ENCODE measurements at places on chromosomes 3 and 15.

- DNase-seq: no peak
Measured at GRCh38 chr15:38320181-38320580, 67.5 kb downstream of the SPRED1 start.

GRCh38 chr3:185313693-185314246 is 49.2 kb upstream of the MAP3K13 start:
- DNase-seq: no peak

- no peak for DNase-seq
Measured at GRCh38 chr15:38176155-38176554, 76.5 kb upstream of the SPRED1 start.

DNA sequence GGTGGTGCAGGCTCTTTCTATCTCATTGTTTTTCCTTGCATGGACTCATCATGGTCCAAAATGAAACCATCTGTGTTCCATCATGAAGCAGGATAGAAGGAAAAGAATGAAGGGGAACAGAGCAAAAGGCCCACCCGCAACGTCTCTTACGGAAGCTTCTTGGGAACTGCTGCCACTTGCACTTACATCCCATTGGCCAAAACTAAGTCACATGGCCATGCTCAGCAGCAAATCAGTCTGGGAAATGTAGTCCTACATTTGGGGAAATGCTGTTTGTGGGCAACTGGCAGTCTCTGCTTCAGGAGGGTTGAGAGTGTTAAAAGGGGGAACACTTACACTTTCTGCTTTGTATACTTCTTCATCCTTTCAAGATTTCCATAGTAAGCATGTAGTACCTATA is 191.6 kb downstream of the SV2B start:
- DNase-seq: peak; percentile 9

- DNase-seq: no peak
Measured at GRCh38 chr15:38698254-38698653, 133.6 kb upstream of the RASGRP1 start.

DNA sequence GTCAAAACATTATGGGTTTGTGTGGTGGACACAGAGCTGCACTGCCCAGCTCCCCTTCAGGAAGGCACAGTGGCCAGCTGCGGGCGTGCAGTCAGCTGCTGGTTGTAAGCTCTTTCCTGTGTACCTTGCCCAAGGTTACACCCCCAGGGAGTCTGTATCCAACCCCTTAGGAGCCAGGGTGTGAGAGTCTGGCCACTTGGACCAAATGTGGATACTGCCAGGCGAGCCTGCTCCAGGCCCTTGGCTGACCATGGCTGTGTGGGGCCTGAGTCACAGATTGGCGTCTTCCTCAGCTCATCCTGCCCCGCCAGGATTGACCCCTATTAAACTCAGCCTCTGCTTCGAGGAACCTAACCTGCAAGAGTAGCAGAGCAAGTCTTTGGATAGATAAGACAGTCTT is 56.9 kb downstream of the ABHD5 start:
- DNase-seq: no peak

DNA sequence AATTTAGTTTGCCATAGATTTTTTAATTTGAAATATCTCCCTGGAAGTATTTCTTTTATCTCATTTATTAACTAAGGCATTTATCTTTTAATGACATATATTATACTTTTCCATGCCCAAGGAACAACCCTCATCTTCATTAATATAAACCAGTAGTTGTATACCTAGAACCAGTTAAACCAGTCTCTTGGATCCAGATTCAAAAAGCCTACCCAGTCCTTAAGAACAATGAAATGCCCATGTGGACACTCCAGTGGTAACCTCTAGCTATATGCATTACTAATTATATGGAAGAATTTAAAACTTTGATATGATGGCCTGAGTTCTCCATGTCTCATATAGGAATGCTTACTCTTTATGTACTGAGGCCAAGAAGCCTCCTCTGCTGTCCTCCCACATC is 4.8 kb downstream of the SIDT1 start:
- no peak for DNase-seq

DNA sequence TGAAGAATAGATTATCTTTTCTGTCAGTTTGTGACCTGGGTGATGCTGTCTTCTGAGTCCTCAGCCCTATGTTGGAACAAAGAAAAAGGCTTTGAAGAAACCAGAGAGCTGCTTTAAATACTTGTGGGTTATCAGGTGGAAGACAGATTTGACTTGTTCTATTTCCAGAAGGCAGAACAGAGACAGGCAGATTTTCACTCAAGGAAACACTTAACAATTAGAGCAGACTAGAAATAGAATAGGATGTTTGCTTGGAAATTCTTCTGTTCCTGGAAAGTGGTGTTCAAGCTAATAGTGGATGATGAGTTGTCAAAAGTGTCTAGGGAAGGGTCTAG is 219.4 kb downstream of the UBE2E2 start:
- no peak for DNase-seq

DNA sequence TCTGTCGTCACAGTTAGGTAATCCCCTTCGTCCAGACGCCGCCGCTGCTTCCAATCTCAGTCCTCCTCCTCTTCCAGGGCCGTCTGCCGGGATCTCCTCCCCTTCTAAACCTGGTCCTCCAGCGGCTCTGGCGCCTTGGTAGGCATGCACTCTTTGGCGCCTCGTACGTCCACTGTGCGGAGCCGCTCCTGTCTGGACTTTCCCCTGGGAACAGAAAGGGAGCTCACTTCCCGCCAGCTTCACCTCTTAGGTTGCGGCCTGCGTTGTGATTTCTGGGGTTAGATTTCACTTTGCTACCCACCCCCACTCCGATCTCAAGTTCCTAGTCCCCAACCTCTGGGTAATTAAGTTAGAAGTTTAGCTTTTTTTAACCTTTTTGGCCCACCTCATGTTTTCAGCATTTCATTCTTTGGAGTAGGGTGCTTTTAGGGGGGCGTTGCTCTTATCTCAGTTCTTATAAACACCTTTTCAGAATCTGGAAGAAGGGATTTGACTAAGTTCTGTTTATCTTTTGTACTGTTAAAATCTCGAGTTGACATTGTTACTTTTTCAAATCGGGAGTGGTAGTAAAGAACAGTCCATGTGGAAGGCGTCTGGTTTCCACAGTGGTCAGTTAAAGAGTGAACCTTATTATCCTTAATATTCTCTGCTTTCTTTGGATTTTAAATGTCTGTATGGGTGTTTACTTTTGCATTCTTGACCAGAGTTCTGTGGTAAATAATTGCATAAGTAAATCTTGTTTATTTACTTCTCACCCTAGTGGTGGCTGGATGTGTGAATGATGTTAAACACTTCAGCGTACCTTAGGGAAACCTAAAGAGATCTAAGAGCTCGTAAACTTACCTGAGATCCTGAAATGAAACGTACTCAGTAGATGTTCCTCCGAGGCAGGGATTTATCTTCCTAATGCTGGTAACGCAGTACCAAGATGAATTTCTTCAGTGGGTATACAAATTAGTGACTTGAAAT is 611 bp downstream of the CTDSPL2 start:
- peak; percentile 84 for DNase-seq

DNA sequence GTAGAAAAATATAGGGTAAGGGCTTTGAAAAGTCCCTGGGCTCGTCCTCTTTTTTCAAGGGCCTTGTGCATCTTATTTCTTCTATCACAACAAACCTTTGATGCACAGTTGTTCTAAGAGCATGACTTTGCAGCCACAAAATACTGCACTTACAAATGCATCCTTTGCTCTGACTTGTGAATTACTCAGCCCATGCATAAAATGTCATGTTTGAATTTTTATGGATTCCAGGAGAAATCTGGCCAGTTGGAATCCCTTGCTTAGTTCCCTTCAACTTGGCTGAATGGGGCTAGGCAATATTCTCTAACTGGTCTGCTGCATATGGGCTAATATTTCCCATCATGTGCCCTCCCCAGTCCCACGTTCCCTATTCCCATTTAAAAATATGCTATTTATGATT is 523.9 kb upstream of the RGMA start:
- no peak for DNase-seq

DNA sequence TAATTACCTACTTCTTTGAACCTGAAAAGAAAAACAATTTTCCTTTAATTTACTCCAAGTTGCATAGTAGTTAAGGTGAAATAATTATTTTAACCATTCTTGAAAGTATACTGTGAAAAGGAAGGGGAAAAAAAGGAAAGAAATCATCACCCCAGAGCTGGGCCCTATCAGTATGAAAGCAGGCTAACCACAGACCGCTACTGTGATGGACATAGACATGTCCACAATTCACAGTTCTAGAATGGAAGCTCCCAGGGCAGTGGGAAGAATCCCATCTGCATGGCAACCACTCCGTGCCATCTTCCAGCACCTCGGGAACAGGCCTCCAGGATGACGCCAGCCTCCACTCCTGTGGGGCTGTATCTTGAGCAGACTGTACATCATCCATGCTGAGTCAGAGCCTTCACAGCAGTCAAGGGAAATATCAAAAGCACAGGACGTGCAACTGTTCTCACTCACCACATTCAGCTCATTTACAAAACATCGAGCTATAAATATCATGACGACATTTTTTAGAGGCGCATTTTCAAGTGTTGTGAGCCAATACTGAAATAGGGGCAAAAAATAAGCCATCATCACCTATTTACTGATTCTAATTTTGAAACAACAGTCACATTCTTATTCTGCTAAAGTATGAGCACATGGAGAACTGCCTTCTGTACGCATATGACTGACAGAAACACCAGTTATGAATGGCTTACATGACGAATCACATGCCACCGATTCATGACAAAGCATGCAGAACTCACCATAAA is 119.7 kb downstream of the SNRK start:
- no peak for DNase-seq

DNA sequence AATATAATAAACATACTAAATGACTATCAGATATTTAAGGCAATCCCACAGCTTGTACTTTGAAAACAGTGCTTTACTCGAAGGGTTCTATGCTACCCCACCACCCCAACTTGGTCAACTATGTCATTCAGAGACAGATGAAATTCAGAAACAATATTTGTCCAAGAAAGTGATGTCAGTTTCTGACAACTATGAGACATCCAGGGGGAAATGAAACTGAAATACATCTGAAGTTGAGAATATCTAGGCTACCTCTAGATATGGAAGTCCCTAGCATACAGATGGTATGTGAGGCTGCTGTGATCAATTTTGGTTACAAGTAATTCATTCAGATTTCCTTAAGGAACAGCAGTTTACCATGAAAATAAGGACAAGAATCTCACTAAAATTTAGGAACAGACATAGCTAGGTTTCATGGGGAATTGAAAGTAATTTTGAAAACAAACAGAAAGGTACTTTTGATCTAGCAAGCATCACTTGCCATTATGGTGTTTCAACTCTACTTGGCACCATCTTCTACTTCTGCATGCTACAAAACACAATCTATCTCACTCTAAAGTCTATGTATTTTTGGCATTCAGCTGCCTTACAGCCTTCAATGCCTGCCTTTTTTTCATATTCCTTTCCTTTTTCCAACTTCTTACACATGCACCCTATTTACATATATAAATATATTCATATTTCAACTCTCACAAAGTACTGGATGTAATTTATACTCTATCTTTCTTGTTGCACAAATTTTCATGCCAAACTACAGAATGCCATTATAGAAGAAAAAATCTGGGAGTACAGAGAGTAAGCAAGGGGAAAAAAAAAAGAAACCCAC is 21.7 kb downstream of the ATG3 start:
- DNase-seq: no peak

DNA sequence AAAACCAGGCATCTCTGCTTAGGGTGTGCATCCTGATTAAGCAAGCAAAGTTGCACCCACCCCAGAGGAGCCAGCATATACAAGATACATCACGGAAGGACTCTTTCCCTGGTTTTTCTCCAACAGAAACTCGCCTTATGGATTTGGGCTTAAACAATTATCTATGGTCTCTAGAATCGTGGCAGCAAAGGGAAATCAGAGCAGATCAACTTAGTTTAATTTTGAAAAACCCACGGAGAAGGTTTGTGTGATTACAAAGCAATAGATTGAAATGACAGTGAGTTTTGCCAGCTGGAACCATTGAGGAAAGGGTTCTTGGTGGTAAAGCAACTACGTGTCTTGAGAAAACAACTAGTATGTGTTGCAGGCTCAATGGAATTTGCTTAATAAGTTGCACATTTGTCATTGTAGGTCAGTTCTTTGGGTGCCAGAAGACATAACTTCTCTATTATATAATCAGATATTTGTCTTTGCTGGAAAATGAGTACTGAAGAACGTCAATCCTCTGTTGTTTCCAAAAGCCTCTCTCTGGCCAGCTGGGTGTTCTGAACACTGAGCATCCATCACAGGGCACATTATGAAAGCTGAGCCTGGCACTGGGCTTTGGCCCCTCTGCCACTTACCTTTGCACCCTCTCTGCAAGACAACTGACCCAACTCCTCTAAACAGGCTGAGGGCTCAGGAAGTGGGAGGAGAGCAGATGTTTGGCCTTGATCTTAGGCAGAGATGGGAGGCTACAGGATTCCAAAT is 75.7 kb upstream of the FBN1 start:
- no peak for DNase-seq

GRCh38 chr15:40595773-40596172 is 1.7 kb downstream of the KNL1 start:
- peak; percentile 19 for DNase-seq

GRCh38 chr3:26449996-26450395 is 172.6 kb upstream of the LRRC3B start:
- no peak for DNase-seq

- no peak for DNase-seq
Measured at GRCh38 chr15:89820666-89821611, 6.3 kb upstream of the ANPEP start.

DNA sequence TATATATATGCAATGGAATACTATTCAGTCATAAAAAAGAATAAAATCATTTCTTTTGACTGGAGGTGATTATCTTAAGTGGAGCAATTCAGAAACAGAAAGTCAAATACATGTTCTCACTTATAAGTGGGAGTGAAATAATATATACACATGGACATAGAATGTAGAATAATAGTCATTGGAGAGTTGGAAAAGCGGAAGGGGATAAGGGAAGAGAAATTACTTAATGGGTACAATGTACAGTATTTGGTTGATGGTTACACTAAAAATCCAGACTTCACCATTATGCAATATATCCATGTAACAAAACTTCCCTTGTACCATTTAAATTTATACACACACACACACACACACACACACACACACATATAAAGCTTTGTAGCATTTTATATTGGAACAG is 84.3 kb downstream of the RAP2B start:
- no peak for DNase-seq

- no peak for DNase-seq
Measured at GRCh38 chr15:75786575-75786947, 56.7 kb upstream of the UBE2Q2 start.

GRCh38 chr3:167684388-167684993 is 30.7 kb upstream of the WDR49 start:
- peak; percentile 74 for DNase-seq

- no peak for DNase-seq
Measured at GRCh38 chr15:75811626-75812025, 31.6 kb upstream of the UBE2Q2 start.

GRCh38 chr3:36647423-36647853 is 116.9 kb downstream of the DCLK3 start:
- no peak for DNase-seq

GRCh38 chr3:45756055-45756454 is 40.3 kb downstream of the SLC6A20 start:
- DNase-seq: no peak

- no peak for DNase-seq
Measured at GRCh38 chr3:185400866-185401265, 37.9 kb downstream of the MAP3K13 start.

- DNase-seq: no peak
Measured at GRCh38 chr3:61564395-61565059, 3.2 kb downstream of the PTPRG start.
